ENCODE measurements at places on chromosomes 12 and 14.
A peak's percentile ranks its signal among the peaks of the same experiment; 100 is the strongest.

DNA sequence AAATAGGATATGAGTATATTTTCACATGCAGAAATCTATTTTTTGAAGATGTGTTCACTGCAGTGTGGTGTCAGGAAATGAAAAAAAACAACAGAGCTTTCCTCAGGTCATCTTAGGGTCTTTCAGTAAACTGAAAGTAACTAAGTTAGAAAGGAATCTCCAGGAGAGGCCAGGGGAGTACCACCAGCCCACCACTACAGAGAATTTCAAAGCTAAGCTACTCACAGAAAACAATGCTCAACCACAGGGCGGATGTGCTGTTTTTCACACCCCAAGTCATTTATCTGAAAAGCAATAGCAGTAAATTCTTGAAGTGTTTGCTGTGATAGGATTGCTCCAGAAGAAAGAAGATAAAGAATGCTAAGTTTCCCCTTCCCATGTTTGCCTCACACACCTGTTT, 79.0 kb downstream of the IFNG start:
- no peak for DNase-seq

- no peak for DNase-seq
Observed at GRCh38 chr14:64692189-64692985, 11.8 kb upstream of the PLEKHG3 start.

- no peak for DNase-seq
Observed at GRCh38 chr12:69810870-69811498, 14.0 kb upstream of the MYRFL start.

DNA sequence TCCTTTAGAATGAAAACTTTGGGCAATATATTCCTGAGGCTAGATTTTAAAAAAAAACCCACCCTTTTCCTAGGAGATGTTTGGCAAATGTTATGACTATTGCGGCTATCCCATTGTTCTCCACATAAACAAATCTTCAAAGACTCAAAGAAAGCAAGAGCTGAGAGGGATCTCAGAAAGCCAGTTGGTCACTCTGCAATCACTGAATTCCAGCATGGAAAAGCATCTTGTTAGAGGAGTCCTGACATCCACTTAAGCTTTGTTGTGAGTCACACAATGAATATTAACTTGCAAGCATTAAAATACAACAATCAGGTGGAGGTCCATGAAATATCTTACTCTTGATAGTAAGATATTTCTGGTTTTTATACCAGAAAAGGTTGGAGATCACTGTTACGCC, 11.0 kb upstream of the PTPRB start:
- DNase-seq: no peak

- no peak for DNase-seq
Observed at GRCh38 chr14:73655851-73656250, 11.1 kb downstream of the DNAL1 start.

- no peak for DNase-seq
Observed at GRCh38 chr12:51906430-51907082, 748 bp upstream of the ACVRL1 start.

DNA sequence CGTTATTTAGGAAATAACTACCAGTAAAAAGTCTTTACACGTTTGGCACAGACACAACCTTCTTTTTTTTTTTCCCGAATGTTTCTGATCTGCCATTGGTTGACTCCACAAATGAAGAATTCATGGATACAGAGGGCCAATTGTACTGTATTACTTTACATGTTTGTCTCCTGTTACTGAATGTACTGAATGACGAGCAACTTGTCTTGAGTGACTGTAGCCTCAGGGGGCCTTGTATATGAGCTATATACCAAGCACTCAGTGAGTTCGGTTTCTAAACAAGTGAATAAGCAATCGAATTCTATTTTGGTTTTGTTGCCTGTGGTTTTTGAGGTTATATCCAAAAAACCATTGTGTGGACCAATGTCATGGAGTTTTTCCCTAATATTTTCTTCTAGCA, 480.0 kb upstream of the SYT1 start:
- DNase-seq: no peak

- DNase-seq: peak; percentile 82
Observed at GRCh38 chr12:123905319-123905925, 67.2 kb downstream of the CCDC92 start.

- peak; percentile 2 for DNase-seq
Observed at GRCh38 chr12:99983456-99984258, 1.1 kb downstream of the ANKS1B start.

DNA sequence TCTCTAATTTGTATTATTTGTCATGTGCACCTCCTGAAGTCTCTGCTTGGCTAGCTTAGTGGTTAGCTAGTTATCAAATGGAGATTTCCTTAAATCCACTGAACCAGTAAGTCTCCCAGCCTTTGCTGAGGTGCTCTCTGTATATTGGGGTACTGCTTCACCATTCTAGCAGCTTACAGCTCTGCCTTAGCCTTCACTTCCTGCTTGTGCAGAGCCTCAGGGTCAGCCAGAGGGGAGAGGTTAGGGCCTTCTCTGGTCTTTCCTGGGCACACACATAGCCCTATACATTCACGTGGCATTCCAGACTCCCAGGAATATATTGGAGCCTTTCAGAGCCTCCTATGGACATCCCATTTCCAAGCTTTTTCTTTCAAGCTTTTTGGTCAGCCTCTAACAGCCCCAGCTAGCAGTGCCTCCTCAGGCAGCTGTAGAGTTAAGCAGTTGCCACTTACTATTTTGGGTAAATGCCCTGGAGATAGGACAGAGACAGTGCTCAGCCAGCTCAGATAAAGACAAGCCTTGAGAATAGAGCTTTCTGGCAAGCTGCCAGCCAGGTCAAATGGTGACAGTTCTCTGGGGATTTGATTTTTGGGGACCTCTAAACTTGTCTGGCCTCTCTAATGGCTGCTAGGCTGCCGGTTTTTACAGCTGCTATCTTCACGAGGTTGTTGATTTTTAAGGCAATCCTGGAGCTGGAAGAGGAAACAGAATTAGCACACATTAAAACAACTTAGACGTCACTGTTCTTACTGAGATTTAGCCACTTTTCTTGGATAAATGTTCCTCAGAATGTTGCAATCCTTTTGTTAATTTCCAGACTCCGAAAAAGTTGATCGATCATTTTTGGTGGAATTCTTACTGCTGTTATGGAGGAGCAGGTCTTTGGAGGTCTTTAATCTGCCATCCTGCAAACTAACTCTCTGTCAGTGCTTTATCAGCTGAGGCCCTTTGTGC, 32.9 kb downstream of the FBXW8 start:
- no peak for DNase-seq

GRCh38 chr12:27199638-27200300, 44.3 kb upstream of the STK38L start:
- DNase-seq: no peak

DNA sequence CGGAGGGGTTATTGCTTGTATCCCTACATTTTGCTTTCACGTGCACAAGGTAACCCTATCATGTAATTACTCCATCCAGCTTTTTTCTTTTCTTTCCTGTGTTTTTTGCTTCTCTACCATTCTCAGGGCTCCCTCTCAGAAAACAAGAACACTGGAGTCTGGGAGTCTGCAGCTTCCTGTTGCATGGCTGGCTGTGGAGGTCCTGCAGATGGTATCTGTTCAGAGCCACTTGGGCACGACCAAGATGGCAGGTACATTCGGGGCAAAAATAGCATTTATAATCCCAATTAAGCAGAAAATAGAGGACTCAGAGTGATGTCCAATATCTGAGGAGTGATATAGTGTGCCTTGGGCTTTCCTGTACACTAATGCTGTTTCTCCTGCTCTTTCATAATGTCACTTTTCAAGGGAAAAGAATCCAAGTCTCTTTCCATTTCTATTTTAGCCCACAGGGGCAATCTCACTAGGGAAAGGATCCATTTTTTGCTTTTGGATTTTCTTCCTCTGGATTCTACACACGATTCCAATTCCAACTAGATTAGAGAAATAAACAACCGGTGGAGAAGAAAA, 3.2 kb upstream of the NUMB start:
- no peak for DNase-seq

DNA sequence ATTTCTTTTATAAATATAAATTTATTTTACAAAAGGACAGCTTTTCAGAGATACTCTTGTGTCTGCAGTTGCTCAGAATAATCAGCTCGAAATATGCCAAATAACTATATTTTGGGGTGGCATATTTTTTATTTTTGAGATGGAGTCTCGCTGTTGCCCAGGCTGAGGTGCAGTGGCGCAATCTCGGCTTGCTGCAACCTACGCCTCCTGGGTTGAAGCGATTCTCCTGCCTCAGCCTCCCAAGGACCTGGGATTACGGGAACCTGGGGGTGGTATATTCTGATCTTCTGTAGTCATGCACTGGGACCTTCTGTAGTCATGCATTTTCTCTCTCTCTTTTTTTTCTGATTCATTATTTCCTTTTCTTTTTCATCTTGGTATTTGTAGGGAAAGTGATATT, 135.0 kb upstream of the AMIGO2 start:
- no peak for DNase-seq

GRCh38 chr12:116919247-116919661, 8.5 kb downstream of the FBXW8 start:
- DNase-seq: peak; percentile 48

GRCh38 chr12:6114476-6114870, 10.0 kb downstream of the VWF start:
- no peak for DNase-seq

DNA sequence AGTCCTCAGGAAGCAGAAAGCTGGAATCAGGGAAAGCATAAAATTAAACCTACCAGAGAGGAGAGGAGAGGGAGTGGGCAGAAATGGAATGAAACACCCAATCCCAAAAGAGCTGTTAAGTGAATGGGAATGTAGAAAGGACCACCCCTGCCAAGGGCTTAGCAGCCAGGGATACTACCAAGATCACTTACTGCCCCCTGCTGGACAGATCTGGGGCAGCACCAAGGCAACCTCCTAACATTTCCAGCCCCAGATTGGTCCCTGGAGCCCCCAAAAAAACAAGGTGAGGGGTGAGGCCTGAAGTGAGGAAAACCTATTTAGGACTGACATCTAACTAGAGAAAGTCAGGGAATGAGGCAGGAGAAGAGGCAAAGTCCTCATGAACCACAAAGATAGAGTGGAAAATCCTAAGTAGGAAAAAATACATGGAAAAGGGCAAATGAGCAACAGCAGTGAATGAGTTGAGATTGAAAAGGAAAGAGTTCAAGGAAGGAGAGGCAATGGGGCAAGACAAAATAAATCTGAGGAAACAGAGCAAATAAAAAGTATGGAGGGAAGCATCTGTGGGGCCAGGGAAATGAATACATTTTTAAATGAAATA, 11.2 kb upstream of the FKBP11 start:
- DNase-seq: peak; percentile 75

GRCh38 chr14:85731186-85731585, 201.2 kb downstream of the FLRT2 start:
- no peak for DNase-seq

DNA sequence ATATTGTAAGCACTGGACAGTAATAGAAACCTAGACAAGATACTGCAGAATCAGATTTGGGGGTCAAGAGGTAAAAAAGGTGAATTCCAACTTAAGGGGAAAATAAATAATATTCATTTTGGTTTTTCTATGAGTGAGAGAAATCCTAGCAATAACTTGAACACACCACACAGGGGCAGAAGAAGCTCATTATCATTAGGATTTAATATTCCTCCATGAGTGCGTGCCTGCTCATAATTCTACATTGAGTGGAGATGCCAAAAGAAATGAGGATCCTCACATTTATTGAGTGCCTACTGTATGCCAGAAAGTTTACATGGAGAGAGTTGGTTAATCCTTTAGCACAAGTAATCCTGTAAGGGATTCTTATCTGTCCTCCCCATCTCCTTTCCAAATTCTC, 40.5 kb upstream of the C14orf132 start:
- no peak for DNase-seq

DNA sequence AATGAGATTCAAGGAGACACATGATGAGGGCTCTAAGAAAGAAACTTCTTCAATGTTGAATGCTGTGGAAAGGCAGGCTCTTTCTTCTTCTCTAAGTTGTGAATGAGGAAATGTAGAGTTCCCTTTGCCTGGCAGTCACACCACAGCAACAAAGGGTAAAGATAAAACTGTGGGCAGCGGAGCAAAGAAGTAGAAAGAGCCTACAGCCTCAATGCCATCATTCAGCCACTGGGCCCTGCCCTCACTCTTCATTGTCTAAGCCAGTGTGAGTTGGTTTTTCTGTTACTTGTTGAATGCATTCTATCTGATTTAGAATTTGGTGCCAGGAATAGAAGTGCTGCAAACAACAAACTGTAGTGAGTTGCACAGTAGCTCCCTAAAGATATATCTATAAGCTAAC, 12.2 kb downstream of the SDR9C7 start:
- peak; percentile 73 for DNase-seq

- no peak for DNase-seq
Observed at GRCh38 chr14:74645244-74645643, 33.2 kb upstream of the LTBP2 start.

DNA sequence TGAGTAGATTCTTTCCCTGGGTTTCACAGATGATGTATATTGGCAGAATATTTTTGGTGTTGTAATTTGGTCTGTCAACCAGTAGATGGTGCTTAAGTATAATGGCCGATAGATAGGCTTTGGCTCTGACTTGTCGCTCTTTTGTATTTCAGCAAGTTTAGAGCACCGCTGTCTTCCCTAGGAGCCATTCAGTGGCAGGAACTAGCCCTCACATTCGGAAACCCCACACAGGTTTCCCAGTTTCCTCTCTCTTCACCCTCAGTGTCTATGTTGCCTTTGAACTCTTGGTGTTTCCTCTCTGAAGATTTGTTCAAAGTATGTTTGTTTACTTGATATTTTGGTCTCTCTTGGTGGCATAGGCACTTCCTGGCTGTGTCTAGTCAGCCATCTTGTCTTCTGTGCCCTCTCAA, 102.2 kb downstream of the GPHN start:
- DNase-seq: no peak

DNA sequence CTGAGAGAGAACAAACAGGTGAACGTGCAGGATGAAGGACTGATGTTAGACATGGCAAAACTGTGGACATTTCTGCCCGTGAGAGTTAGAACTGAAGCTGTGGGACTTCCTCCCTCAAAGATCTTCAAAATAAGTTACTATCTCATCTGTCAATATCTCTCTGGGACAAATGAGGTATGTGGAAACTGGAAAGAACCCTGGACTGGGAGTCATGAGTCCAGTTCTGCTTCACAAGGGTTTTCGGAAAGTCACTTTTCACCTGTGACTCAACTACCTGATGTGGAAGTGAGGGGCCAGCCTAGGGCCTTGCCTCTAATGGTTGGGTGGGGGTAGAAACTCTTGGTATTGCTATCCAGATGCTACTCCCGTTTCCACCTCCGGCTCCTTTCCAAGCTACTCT, 47.3 kb downstream of the RAB35 start:
- no peak for DNase-seq

- DNase-seq: peak; percentile 40
Observed at GRCh38 chr14:61341275-61342206, 20.2 kb downstream of the PRKCH start.

DNA sequence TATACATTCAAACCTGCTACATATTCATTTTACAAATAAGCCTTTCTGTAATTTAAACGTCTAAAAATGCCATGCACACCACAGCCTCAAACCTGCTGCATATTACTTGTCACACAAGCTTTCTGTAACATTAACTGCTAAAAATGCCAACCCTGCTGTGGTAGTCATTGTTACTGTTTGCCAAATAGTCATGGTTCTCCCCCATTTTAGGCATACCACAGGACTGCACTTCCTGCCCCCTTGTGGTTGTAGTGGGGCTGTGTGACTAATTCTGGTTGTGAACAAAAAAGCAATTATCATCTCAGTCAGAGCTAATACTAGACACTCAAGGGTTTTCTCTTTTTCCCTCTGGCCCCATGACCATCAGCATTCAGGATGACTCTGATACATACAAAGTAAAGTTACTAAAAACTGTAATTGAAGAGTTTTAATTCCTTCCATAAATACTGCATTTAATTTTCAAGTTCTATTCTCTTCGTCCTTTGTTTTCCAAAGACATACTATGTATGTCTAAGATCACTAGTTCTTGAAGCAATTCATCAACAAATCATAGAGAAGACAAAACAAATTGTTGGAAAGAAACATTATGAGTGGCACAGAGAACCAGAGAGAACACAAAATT, 5.7 kb upstream of the SLC35F4 start:
- peak; percentile 18 for DNase-seq

Measured in common myeloid progenitor, CD34-positive (primary cell).